M059J (cell line): ENCODE measurements at places on chromosomes 4 and X.

DNA sequence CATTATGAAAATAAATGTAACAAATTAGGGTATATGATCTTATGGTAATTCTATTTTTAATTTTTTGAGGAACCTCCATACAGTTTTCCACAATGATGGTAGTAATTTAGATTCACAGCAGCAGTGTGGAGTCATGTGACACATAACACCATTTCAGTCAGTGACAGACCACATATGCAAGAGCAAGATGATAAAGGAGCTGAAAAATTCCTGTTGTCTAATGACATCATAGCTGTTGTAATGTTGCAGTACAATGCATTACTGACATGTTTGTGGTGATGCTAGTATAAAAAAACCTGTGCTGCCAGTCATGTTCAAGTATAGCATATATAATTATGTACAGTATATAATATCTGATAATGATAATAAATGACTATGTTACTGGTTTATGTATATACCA lies 28.5 kb downstream of the EMCN start:
- no peak for DNase-seq

DNA sequence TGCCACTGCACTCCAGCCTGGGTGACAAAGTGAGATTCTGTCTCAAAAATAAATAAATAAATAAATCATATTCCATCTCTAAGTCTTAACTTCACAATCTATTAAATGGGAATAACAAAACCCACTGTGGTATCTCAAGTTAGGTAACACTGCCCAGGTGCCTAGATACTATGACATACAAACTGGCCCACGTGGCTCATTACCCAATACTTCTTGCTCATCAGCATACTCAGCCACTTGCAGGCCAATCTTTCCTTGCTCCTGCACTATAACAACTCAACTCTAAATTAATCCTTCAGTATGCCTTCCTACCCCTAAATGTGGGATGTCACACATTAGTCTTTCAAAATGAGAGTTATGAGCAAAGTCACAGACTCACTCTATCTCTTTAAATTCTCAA lies 230.1 kb downstream of the OPHN1 start:
- DNase-seq: no peak

DNA sequence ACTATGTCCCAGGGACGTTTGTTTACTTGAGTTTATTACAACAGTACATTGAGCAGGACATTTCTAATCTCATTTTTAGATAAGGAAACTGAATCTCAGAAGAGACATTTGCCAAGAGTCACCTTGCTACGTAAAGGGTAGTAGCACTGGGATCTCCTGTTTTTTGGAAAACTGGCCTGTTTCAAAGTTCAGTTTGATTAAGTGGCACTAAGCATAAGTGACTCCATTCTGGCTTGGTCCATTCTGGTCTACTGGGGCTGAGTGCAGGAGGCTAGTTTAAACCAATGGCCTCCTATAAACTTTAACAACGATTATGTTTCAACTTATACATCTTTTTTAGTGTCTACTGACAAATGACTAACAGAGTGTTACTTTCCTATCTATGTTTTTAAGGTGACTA lies 382.5 kb downstream of the ANKRD50 start:
- no peak for DNase-seq

GRCh38 chr4:152885185-152885584 lies 50.9 kb upstream of the FHDC1 start:
- DNase-seq: no peak

- no peak for DNase-seq
Observed at GRCh38 chrX:154739952-154740465, 10.9 kb downstream of the GAB3 start.
